Activated B cell treated with CpG ODN at 0.5 μM for 24 hours (primary cell): ENCODE measurements at places on chromosomes 5 and 9.
A peak's percentile ranks its signal among the peaks of the same experiment; 100 is the strongest.

- no peak for DNase-seq
These were observed 57.3 kb upstream of the C6 start for GRCh38 chr5:41270423-41271251.

DNA sequence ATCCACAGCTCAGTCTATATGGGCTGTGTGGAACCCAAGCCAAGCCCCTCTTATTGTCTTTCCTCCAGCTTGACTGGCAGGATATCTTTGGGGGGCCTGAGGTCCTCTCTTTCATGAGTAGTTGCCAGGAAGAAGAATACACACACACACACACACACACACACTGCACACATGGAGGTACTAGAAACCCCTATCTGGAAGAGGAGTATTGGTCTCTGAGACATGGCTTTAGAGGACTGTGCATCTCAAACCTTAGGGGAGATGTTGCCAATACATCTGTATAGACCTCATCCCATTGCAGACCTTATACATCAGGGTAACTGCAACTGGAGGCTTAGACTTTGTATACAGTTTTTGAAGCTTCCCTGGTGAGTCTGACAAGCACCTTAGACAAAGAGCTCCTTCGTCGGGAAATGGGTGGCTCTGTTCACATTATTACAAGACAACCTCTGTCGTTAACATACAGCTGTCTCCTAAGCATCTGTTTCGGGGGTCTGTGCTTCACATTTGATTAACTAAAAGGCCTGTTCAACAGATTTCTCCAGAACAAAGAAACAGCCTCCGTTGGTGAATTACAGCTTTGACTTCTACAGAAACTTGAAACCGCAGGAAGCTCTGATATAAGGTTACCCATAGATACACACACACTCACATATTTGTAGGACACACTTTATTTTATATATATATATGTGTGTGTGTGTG, 5.5 kb upstream of the ENTREP1 start:
- DNase-seq, result no peak

- no peak for DNase-seq
These were observed 30.2 kb upstream of the ALDH1A1 start for GRCh38 chr9:72983056-72983455.

DNA sequence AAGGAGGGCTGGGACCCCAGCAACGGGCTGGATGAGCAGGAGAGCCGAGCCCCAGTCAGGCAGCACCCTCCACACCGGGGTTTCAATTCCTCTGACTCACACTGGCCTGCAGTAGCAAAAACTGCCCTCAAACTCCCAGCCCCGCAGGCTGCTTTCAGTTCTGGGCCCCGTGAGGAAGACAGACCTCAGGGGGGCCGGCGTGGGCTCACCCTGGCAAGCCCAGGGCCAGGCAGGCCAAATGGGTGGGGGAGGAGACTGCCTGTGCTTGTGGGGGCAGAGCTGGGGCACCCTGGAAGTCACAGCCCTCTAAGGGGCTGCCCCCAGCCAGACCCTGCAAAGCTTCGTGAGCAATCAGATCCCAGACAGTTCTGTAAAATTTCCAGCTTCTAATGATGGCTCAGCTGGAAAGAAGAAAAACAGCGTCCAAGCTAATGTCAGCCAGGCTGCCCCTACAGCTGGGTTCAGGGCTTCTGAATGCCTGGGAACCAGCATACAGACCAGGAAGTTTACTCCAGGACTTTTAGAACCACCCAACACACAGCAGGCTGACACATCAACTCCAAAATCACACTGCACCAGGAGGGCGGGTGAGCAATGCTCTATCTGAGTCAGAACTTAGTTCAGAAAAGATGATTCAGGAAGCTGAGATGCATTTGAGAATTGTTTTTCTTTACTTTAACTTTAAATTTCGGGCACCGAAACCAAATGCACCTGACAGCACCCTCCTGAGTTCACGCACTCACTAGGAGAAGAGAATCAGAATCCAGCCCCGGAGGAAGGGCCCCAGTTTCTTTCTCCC, 34.7 kb downstream of the LPCAT1 start:
- DNase-seq, result peak; percentile 62

DNA sequence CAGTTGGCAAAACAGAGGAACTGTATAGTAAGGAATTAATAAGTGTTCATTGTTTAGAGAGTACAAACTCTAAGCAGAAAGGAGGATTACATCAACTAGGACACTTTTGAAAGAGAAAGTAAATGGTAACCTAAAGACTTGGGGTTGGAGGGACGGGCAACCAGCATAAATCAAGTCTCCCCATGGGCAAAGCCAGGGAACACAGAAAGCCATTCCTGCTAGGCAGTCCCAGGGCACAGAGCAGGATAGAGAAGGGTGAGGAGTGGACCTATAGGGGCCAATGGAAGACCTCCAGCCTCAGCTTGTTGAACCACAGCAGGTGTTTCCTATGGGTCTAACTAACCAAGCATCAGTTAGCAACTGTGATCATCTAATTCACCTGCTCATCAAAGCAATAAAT, 9.2 kb upstream of the ERAP1 start:
- no peak for DNase-seq

GRCh38 chr9:96087669-96088299, 212.3 kb downstream of the ERCC6L2 start:
- DNase-seq, result no peak

DNA sequence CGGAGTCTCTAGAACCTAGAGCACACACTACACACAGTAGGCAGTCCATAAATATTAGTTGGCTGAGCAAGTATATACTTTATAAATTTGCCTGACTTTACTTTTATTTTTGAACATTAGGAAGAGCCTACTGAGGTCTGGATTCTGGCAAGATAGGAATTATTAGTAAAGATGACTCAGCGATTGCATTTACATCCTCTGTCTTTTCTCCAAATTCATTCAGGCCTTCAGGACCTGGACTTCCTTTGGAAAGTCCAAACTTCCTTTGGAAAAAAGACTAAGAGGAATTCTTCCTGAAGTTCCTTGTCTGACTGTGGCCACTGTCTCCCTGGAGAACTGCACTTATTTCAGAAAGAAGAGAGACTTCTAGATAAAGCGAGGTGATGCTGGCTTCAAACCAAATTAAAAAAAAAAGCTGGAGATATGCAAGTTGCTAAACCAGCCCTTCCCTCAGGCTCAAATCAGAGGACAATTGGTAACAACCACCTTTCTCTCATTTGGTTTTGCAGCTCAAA, 251.3 kb downstream of the GAS1 start:
- no peak for DNase-seq

DNA sequence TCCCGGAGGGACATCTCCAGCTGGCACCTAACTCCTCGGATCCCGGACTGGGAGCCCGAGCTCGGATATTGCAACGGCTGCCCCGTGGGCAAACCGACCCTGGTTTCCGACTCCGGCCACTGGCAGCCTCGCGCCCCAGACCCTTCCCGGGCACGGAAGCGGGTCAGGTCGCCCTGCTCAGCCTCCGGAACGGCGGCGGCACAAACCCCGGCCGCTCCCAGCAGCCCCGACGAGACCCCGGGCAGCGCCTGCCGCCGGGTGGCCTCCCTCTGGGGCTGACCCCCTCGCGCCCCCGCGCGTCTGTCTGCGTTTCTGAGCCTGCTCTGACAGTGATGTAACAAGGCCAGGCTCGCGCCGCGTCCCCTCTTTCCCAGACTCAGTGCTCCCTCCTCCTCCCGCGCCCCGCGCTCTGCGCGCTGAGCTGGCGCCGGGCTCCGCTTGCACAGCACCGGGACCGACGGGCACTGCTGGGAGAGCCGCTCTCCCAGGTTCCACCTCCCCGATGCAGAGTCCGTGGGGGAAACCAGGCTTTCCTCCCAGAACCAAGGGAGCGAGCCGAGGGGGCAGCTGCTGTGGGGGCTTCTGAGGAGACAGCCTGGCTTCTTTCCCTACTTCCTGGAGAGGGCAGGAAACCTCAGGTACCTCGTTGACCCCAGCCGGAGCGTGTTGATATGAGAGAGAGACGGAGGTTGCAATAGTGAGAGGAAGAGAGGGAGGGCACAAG, at the start of gene TMEM215:
TMEM215 (plus strand) TSS at position 373 of the 724 bp plus-strand sequence. CDS start 644 bp downstream, outside the sequence.
- DNase-seq, result no peak

DNA sequence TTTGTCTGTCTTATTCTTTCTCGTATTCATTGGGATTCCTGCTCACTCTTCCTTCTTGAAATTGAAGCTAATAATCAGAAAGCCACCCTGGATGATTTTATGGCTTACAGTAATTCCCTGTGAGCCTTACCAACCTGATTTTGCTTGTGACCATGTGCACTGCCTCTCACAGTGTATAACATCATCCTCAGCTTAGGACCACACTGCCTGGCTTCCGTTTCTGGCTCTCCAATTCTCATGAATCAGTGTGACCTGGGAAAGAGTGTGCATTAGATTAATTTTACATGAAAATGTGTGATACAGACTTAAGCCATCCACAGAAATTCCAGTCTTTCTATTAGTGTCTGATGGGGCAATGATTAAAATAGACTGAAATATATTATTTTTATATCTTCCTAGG, 126.8 kb upstream of the DMRT1 start:
- no peak for DNase-seq

DNA sequence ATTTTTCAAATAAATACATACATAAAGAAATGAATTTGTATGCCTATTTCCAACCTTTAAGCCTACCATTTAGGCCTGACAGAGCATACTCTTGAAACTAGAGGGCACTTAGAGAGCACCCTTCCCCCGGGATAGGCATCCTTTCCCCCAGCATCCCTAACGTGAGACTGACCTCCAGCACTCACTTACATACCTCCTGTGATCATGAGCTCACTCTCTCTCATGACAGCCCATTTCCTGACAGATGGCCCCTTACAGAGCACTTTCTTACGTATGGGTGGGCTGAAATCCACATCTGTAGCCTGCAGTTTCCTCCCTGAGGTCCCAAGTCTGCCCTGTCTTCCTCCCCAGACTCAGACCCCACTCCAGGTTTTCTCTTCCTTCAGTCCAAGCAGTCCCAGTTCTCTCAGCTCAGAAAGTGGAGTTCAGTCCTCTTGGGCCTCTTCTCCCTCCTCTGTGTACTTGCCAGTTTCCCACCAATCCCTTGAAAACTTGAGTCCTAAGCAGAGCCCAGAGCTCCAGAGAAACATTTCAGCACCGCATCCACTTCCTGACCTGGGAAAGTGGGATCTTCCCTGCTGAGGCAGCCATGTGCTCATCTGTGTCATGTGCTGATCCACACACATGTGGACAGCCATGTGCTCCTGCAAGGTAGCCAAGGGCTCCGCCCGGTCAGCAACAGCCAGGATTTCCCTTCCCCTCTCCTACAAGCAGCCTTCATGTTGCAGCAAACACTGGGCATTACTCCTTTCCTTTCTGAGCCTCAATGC, 2.2 kb upstream of the CDX1 start:
- no peak for DNase-seq

DNA sequence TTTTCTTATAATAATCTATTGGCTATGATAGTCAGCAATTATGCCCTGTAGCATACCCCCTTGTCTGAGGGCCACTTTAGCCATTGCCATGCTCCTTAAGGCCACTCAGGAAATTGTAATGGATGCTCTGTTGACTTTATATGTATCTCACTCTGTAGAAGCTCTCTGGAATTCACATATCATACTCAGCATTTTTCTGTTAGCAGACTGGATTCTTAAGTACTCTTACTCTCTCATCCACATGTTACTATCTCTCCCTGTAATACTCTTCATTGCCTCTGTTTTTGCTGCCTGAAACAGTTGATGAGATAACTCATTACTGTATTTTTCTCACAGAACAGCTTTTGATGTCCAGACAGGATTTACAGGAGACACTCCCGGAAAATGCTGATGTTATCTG, 24.2 kb downstream of the TMEM232 start:
- no peak for DNase-seq

DNA sequence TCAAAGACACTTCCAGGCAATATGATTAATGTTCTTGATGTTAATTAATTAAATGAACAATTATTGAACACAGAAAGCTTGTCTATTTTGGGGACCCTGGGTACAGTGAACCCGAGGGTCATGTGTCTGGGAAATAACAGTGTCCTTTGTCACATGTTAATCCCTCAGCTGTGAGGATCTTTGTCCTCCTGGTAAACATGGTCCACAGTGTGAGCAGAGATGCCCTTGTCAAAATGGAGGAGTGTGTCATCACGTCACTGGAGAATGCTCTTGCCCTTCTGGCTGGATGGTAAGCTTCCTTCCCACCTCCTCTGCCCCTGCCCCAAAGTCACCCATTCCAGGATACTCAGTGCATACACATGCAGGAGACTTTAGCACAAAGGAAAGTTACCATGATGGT, 107.9 kb downstream of the MEGF10 start:
- no peak for DNase-seq

GRCh38 chr9:103471241-103471640, 476.1 kb downstream of the CYLC2 start:
- DNase-seq, result no peak
